ENCODE measurements at places on chromosomes 2 and 18.

DNA sequence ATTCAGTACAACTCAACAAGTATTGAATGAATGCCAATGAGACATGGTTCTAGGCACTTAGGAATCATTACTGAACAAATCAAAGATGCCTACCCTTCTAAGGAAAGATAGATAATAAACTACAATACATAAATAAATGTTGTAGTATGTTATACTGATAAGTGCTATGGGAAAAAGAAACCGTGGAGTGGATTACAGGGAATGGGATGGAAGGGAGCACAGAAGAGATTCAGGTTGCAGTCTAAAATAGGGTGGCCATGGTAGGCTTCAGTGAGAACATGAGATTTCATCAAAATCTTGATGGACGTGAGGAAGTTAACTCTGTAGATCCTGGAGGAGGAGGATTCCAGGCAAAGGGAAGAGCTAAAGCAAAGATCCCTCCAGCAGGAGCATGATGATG lies 17.9 kb upstream of the CREB1 start:
- no peak for DNase-seq

- DNase-seq = no peak
Measured at GRCh38 chr2:128249555-128249954, 69.1 kb downstream of the HS6ST1 start.

DNA sequence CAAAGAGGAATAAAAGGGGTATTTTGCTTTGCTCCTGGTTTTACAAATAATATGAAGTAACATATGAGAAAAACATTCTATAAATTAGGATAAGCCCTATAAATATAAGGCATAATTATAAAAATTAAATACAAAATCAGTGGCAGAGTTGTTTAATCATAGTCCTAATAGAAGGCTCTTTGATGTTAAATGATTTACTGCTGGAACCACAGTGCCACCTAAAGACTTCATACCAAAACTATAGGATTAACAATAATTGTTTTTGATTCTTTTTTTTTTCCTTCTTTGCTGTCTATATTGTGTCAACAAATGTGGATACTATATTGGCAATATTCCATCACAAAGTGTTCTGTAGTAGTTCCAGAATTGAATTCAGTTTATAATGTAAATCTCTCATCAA lies 837.7 kb upstream of the SLC39A10 start:
- DNase-seq = no peak

- no peak for DNase-seq
Measured at GRCh38 chr18:42176599-42176998, 221.6 kb downstream of the PIK3C3 start.

GRCh38 chr2:3522961-3523421 lies 3.7 kb upstream of the ADI1 start:
- DNase-seq = no peak

GRCh38 chr2:214578442-214578841 lies 167.6 kb downstream of the VWC2L start:
- DNase-seq = no peak
